Ovary (tissue), 10 donors: ENCODE measurements at places on chromosomes 5 and 9. TPM values are rescaled to one million over a fixed set of nuclear protein-coding genes. Genes with fewer than 3 reads are reported as not detected.
A peak's percentile ranks its signal among the peaks of the same experiment; 100 is the strongest.

- no peaks in the 10 kb centered on the region for H3K4me1 ChIP-seq
- no peak overlapping the region for H3K4me3 ChIP-seq
- H3K36me3 ChIP-seq = no peaks in the 10 kb centered on the region
- no peak for DNase-seq
- H3K27me3 ChIP-seq = no peaks in the 10 kb centered on the region
- H3K27ac ChIP-seq = no peak overlapping the region
These were observed 232.2 kb downstream of the PDE4D start for GRCh38 chr5:59661311-59661710.

DNA sequence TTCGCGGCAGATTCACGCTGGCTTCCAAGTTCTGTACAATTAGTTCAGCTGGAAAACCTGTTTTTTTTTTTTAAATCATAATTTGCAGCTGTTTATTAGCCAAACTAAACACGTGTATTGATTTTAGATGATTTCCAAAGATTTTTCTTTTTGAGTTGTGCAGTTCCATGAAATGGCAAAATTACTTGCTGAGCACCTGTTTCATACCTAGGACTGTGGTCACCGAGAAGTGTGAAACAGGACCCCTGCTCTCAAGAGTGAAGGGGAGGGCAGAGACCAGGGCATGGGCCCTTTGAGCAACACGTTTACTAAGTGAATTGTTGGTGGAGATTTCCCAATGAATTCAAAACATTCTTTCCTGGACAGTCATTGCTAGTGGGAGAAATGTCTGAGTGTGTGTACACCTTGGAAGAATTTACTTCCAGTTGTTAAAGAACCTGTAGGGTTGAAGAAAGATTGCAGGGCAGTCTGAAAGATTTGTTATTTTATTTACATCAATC, 688 bp downstream of the SNX24 start:
- H3K4me1 ChIP-seq = peaks cover 2% of the 10 kb centered on the region
- H3K27me3 ChIP-seq = no peaks in the 10 kb centered on the region
- H3K27ac ChIP-seq = peak overlapping the region; percentile 87
- no peak for DNase-seq
- peak overlapping the region; percentile 62 for H3K4me3 ChIP-seq
- H3K36me3 ChIP-seq = no peaks in the 10 kb centered on the region

GRCh38 chr9:9901624-9902023, 711.2 kb downstream of the PTPRD start:
- no peak for DNase-seq
- H3K27me3 ChIP-seq = no peaks in the 10 kb centered on the region
- no peaks in the 10 kb centered on the region for H3K36me3 ChIP-seq
- no peak overlapping the region for H3K4me3 ChIP-seq
- no peaks in the 10 kb centered on the region for H3K4me1 ChIP-seq

DNA sequence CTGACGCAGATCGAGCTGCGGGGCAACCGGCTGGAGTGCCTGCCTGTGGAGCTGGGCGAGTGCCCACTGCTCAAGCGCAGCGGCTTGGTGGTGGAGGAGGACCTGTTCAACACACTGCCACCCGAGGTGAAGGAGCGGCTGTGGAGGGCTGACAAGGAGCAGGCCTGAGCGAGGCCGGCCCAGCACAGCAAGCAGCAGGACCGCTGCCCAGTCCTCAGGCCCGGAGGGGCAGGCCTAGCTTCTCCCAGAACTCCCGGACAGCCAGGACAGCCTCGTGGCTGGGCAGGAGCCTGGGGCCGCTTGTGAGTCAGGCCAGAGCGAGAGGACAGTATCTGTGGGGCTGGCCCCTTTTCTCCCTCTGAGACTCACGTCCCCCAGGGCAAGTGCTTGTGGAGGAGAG, 4.6 kb upstream of the PHYHD1 start:
- peak overlapping the region; percentile 84 for H3K27ac ChIP-seq
- H3K4me1 ChIP-seq = peaks cover 48% of the 10 kb centered on the region
- no peak for DNase-seq
- no peaks in the 10 kb centered on the region for H3K36me3 ChIP-seq
- no peaks in the 10 kb centered on the region for H3K27me3 ChIP-seq

DNA sequence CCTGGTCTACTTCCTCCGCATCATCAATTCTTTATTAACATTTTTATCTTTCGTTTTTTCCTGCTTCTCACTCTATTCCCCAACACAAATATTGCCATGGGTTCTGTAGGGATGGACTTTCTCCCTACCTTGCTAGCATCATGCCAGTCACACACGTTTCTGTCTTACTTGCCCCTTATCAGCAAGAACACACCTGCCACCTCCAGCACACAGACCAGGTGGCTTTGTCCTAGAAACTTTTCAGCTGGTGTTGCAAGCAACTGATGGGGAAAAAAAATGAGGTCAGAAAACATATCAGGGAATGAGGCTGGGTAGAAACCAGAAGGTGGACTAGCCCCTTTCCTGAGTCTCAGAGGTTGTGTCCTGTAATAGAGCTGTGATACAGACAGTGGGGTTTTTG, 5.8 kb downstream of the SH3RF2 start:
- no peaks in the 10 kb centered on the region for H3K4me1 ChIP-seq
- H3K27me3 ChIP-seq = no peaks in the 10 kb centered on the region
- H3K4me3 ChIP-seq = no peak overlapping the region
- no peaks in the 10 kb centered on the region for H3K36me3 ChIP-seq
- DNase-seq = no peak
- H3K27ac ChIP-seq = no peak overlapping the region

DNA sequence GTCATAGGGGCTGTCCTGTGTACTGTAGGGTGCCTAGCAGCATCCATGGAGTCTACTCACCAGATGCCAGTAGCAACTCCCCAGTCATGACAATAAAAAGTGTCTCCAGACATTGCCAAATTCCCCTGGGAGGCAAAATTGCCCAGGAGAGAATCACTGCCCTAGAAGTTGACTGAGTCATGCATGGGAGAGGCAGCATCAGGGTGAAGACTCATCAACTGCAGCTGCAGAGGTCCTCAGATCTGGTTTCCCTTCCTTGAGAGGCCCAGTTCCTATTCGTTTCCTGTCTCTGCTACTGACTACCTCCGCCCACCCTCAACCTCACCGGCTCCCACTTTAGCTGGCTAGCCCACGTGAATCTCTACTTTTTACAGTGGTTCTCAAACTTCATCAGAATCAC, 88.6 kb upstream of the AGXT2 start:
- H3K36me3 ChIP-seq = no peaks in the 10 kb centered on the region
- H3K4me1 ChIP-seq = peaks cover 2% of the 10 kb centered on the region
- no peak for DNase-seq
- no peak overlapping the region for H3K4me3 ChIP-seq
- H3K27ac ChIP-seq = no peak overlapping the region
- H3K27me3 ChIP-seq = no peaks in the 10 kb centered on the region

GRCh38 chr9:87337335-87338087, 160.2 kb upstream of the DAPK1 start:
- DNase-seq = no peak
- no peak overlapping the region for H3K27ac ChIP-seq
- peak overlapping the region; percentile 37 for H3K4me3 ChIP-seq
- H3K36me3 ChIP-seq = no peaks in the 10 kb centered on the region
- H3K27me3 ChIP-seq = no peaks in the 10 kb centered on the region

GRCh38 chr5:98130261-98131035, 643.0 kb upstream of the RGMB start:
- H3K36me3 ChIP-seq = no peaks in the 10 kb centered on the region
- no peak for DNase-seq
- H3K4me3 ChIP-seq = no peak overlapping the region

GRCh38 chr5:179407191-179408175, 62.2 kb upstream of the ADAMTS2 start:
- no peak overlapping the region for H3K4me3 ChIP-seq
- H3K27ac ChIP-seq = no peak overlapping the region
- no peak for DNase-seq

GRCh38 chr9:9170439-9171134, 1371.0 kb upstream of the DMAC1 start:
- no peak overlapping the region for H3K27ac ChIP-seq
- no peaks in the 10 kb centered on the region for H3K36me3 ChIP-seq
- no peaks in the 10 kb centered on the region for H3K27me3 ChIP-seq
- no peak for DNase-seq
- H3K4me1 ChIP-seq = no peaks in the 10 kb centered on the region
- no peak overlapping the region for H3K4me3 ChIP-seq

GRCh38 chr9:93815135-93815534, 140.0 kb downstream of the BARX1 start:
- H3K4me3 ChIP-seq = no peak overlapping the region
- no peaks in the 10 kb centered on the region for H3K4me1 ChIP-seq
- no peak for DNase-seq
- no peaks in the 10 kb centered on the region for H3K36me3 ChIP-seq

- no peaks in the 10 kb centered on the region for H3K27me3 ChIP-seq
- no peak for DNase-seq
- no peak overlapping the region for H3K27ac ChIP-seq
- H3K4me3 ChIP-seq = no peak overlapping the region
- H3K4me1 ChIP-seq = peaks cover 3% of the 10 kb centered on the region
These were observed 9.3 kb upstream of the CCL21 start for GRCh38 chr9:34719021-34719768.

GRCh38 chr5:73448463-73449136, at the start of gene FOXD1:
Gene FOXD1, minus strand, starts transcription at chr5:73448777. Its CDS starts 415 bp downstream, at chr5:73448362.
- peak; percentile 61 for DNase-seq
- H3K4me3 ChIP-seq = peak within 1 kb of the TSS; percentile 36
- no peaks in the 10 kb centered on the region for H3K36me3 ChIP-seq
- H3K27ac ChIP-seq = no peak within 1 kb of the TSS
- peaks cover 5% of the 10 kb centered on the region for H3K4me1 ChIP-seq
- peaks cover 3% of the 10 kb centered on the region for H3K27me3 ChIP-seq

DNA sequence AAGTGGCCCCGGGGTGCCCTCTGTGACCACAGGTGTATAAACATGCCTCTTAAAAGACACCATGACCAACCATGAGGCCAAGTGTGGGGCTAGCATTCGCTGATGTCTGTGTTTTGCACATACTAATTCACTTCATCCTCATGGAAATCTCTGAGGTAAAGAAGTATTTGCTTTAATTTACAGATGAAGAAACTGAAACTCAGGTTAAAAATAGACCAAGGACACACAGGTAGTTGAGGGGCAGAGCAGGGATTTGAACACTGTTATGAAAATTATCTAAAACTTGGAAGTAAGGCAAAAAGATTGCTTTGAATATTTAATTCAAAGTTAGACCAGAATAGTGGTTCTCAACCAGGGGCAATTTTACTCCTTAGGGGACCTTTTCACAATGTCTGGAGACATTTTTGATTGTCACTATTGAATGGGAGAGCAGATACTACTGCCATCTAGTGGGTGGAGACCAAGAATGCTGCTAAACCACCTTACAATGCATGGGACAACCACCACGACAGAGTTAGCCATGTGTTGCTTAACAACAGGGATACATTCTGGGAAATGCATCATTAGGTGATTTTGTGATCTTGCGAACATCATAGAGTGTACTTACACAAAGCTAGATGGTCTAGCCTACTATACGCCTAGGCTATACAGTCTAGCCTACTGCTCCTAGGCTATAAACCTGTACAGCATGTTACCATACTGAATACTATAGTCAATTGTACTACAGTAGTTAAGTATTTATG, 8.0 kb upstream of the FXN start:
- DNase-seq = no peak
- no peaks in the 10 kb centered on the region for H3K27me3 ChIP-seq
- H3K36me3 ChIP-seq = no peaks in the 10 kb centered on the region
- no peaks in the 10 kb centered on the region for H3K4me1 ChIP-seq

GRCh38 chr9:27535701-27536118, 6.1 kb upstream of the MOB3B start:
- peaks cover 29% of the 10 kb centered on the region for H3K4me1 ChIP-seq
- H3K27ac ChIP-seq = no peak overlapping the region
- no peaks in the 10 kb centered on the region for H3K27me3 ChIP-seq
- H3K36me3 ChIP-seq = no peaks in the 10 kb centered on the region
- peak; percentile 18 for DNase-seq

GRCh38 chr5:178216088-178216534, 11.8 kb downstream of the HNRNPAB start:
- DNase-seq = no peak
- H3K27me3 ChIP-seq = no peaks in the 10 kb centered on the region
- no peaks in the 10 kb centered on the region for H3K36me3 ChIP-seq
- no peak overlapping the region for H3K27ac ChIP-seq
- no peak overlapping the region for H3K4me3 ChIP-seq

DNA sequence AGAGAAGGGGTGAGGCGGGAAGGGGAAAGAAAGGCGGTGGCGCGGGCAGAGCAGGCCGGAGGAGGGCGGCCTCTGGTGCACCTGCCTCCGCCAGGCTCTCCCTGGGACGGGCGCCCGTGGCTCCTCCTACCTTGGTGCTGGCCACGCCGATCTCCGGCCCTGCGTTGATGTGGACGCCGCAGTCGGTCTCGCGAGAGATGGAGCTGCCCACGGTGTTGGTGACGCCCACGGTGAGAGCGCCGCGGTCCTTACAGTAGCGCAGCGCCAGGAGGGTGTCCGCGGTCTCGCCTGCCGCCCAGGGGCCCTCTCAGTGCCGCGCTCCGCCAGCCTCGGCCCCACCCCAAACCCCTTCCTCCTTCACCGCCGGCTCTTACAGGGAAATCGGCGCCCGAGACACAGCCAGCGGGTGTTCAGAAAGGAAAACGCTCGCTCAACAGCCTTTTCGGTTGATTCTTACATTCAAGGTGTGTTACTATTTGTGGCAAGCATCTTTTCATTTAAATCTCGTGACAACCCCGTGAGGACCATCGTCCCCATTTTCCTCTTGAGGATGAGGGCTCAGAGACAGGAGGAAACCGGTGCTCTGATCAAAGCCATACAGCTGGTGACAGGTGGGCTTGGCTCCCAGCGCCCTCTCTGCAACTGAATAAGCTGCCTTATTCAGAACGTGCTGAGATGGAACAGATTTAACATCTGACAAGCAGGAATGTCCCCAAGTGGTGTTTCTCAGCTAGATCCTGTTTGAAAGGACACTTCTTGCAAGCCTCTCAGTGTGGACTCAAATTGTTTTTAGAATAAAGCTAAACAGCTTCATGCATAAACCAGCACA, 22.0 kb upstream of the MAPK9 start:
- H3K4me3 ChIP-seq = no peak overlapping the region
- H3K27ac ChIP-seq = no peak overlapping the region
- no peaks in the 10 kb centered on the region for H3K27me3 ChIP-seq
- no peak for DNase-seq
- no peaks in the 10 kb centered on the region for H3K4me1 ChIP-seq

- no peak for DNase-seq
- no peaks in the 10 kb centered on the region for H3K36me3 ChIP-seq
- no peak overlapping the region for H3K27ac ChIP-seq
- no peak overlapping the region for H3K4me3 ChIP-seq
- no peaks in the 10 kb centered on the region for H3K27me3 ChIP-seq
These were observed 206.9 kb downstream of the MELK start for GRCh38 chr9:36779582-36779981.

GRCh38 chr5:127909821-127910220, 173.7 kb upstream of the SLC12A2 start:
- no peak overlapping the region for H3K27ac ChIP-seq
- DNase-seq = no peak
- H3K4me3 ChIP-seq = no peak overlapping the region
- no peaks in the 10 kb centered on the region for H3K4me1 ChIP-seq
- H3K27me3 ChIP-seq = no peaks in the 10 kb centered on the region
- H3K36me3 ChIP-seq = no peaks in the 10 kb centered on the region

CCDC69 gene
- 30.7 TPM for total RNA-seq

BAAT gene
- total RNA-seq = 0.31 TPM

MCC gene
- total RNA-seq = 90.7 TPM

SPINK6 gene
- total RNA-seq = not detected

EQTN gene
- total RNA-seq = 0.23 TPM

SLCO4C1 gene
- 0.05 TPM for total RNA-seq

ADAMTS19 gene
- 3.5 TPM for total RNA-seq

ZDHHC11 gene
- 6.0 TPM for total RNA-seq

EGR1 gene
- total RNA-seq = 266 TPM

TLR4 gene
- total RNA-seq = 12.5 TPM

DOK3 gene
- total RNA-seq = 1.3 TPM

LHX2 gene
- not detected for total RNA-seq

POU5F2 gene
- total RNA-seq = 0.69 TPM

SMIM3 gene
- total RNA-seq = 33.6 TPM

ANKRD18A gene
- not detected for total RNA-seq
